Coronary artery (tissue), 2 donors: ENCODE measurements at places on chromosomes 7 and 10.

DNA sequence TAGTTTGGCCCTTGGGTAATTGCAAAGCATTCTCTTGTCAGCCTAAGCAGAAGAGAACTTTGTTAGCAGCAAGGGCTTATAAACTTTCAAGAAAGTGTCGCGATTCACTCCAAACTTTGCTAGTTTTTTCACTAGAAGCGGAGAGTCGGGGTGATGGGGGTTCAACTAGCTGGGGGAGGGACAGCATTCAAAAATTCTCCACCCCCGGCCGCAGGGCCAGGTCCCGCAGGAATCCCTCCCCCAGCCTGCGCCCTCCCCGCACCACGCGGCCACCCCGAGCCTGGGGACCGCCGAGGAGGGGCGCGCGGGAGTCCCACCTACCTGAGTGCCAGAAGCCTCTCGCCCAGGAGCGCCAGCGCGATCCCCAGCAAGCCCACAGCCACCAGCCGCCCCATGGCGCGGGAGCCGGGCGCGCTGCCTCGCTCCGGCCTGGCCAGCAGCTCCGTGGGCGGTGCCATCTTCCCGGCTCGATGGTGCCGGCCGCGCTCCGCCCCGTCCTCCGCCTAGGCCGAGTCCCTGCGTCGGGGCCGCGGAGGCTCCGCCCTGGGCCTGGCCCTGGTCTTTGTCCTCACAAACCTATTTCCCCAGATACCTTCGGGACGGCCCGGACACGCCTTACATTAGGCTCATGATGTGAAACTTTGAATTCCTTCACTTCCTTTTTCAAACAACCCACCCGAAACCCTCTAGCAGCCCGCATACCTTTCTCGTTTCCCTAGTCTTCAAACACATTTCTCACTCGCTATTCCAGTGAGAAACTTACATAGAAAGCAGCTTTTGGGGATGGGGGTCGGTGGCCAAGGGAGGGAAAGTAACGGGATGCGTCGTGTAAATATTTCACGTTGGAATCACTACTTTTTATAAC lies at the start of gene PON2:
Gene PON2, minus strand, starts transcription at position 472 of the 865 bp plus-strand sequence. Its CDS starts 77 bp downstream, at position 395.
- DNase-seq, result peak; percentile 84

GRCh38 chr10:5546891-5547680 lies 22.3 kb downstream of the CALML3 start:
- DNase-seq, result no peak

GRCh38 chr7:1942243-1942940 lies 272.3 kb downstream of the ELFN1 start:
- no peak for DNase-seq

- no peak for DNase-seq
Observed at GRCh38 chr10:132245056-132245455, 58.3 kb downstream of the DPYSL4 start.

GRCh38 chr7:86947929-86948328 lies 111.5 kb downstream of the ELAPOR2 start:
- no peak for DNase-seq

GRCh38 chr10:61992671-61993668 lies 91.5 kb downstream of the ARID5B start:
- DNase-seq, result peak; percentile 81

DNA sequence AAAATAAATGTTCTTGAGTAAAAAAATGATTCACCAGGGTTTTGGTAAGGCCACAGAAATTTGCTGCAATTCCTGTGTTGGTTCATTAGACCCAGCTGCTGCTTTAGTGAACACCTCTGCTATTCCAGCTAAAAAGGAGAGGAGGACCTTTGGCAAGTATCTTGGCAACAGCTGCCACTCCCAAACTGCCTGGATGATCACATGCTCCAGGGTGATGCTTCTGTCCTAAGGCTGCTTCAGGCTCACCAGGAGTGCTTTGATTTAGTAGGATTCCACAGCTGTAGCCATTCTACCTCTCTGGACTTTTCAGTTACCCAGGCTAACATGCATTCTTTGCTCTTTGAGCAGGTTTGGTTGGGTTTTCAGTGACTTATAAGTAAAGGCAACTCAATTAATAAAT lies 82.6 kb upstream of the NPVF start:
- DNase-seq, result no peak

- DNase-seq, result no peak
Observed at GRCh38 chr10:116197946-116198675, 74.9 kb downstream of the GFRA1 start.

- no peak for DNase-seq
Observed at GRCh38 chr7:2646680-2647571, 15.1 kb downstream of the TTYH3 start.

GRCh38 chr7:3517344-3517743 lies 216.3 kb downstream of the SDK1 start:
- no peak for DNase-seq

DNA sequence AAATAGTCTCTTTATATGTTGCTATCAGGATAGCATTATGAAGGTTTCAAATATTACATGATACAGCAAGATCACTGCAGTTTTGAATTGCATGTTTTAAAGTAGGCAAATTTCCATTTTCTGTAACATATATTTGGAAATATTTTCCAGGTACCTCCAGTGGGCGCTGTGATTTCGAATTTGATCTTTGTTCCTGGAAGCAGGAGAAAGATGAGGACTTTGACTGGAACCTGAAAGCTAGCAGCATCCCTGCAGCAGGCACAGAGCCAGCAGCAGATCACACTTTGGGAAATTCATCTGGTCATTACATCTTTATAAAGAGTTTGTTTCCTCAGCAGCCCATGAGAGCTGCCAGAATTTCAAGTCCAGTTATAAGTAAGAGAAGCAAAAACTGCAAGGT lies 299.0 kb downstream of the MALRD1 start:
- DNase-seq, result no peak

DNA sequence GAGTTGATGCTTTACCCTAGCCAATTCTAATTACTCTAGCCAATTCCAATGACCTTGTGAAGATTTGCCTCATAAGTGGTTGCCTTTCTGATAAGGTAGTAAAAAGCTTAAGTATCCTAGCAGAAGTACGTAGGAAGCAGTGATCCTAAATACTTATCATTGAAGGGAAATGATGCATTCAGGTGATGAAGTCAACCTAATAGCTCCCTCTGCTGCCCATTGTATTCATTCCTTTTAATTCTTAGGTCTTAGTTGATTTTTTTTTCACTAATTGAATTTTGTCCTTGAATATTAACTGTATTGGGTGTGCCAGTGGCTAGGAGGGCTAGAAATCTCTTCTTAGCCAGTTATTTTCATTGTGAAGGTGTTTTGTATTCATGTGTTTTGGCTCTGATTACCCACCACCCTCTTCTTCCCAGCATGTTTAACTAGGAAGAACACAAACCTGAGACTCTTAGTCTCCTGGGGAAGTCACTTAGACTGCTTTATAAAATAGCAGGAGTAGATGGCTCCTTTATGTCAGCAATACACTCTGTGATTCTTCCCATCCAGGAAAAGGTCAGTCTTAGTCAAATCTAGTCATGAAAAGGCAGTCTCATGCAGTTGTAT lies 46.3 kb downstream of the PLEKHA8 start:
- DNase-seq, result no peak
